ENCODE measurements at places on chromosomes 11 and 22.
A peak's percentile ranks its signal among the peaks of the same experiment; 100 is the strongest.

DNA sequence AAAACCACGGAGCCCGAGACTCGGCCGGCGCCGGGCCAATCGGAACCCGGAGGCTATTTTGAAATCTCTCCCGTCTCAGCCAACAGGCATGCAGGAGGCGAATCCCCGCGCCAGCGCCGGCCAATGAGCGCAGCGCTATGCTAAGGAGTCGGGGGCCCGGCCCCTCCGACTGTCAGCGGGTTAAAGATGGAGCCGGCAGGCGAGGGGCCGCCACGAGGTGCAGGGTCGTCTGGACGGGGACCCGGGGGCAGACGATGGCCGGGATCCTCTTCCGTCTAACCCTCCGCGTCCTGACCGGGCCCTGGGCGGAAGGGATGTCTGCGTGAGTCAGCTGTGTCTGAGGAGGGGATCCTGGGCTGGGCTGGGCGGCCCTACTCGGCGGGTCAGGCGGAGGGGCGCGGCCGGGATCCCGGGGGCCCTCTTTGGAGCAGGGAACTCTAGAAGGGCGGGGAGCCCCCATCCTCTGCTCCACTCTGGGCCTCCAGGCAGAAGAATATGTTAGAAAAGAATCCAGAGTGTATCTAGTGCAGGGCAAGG, 10.0 kb downstream of the SDF2L1 start:
- DNase-seq: peak; percentile 82

DNA sequence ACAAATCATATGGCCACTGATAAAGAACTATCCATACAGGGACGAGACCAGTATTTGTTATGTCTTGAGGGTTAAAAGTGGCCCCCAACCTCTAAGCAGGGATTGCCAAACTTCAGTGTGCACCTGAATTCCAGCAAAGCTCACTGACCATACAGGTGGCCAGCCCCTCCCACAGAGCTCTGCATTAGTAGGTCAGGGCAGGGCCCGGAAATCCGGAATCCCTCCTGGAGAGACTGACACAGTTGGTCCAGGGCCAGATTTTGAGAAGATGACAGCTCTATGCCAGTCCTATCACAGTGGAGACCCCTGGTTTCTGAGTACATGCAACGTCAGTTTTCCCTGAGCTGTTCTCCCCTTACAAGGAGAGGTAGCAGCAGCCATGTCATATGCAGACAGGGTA, 20.8 kb downstream of the VPS37C start:
- no peak for DNase-seq

- no peak for DNase-seq
These were observed 537.1 kb upstream of the ANO3 start for GRCh38 chr11:25794804-25795203.

DNA sequence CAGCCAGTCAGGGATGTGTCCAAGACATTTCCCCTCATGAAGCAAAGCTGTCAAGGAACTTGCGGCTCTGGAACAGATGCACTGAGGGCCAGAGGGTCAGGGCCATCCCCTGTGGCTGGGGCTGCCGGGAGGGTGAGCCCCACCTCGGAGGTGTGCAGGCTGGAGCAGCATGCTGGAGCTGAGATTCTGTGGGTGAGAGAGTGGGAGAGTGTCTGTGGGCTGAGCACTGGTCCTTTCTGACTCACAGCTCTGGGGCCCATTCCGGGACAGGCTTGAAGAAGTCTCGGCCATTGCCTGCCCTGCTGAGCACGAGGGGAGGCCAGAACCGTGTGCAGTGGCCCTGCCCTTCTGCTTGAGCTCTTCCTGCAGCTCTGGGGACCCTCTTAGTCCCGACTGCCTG, 2.1 kb downstream of the OMP start:
- DNase-seq: no peak

DNA sequence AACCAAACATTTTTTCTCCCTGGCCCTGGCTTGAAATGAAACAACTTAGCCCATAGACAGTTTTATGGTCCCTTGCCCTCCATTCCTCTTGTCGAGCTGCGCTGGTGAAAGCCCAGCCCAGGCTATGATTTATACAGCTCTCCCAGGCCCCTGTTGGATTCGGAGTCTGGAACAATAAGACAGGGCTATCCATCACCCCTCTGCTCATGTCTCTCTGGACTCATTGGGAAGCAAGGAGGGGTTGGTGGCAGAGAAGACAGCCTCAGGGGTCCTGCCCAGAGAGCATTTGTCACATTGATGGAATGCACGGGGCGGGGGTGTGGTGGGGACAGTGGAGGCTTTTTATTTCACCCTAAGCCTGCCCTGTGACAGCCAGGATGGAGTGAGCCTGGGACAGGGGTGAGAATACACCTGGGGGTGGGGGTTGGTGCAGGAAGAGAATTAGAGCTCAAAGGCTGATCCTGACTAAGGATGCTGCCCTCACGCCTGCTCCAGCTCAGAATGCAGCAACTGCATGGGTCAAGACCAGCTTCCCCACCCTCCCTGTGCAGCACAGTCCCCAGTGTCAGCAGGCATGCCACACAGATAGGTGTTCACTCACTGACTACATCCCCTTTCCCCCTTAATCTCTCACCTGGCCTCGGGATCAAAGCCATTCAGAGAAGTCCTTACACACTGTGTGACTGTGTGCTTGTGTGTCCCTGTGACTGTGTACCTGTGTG, 10.0 kb upstream of the PKNOX2 start:
- DNase-seq: no peak

GRCh38 chr11:34348096-34348495, 9.7 kb downstream of the ABTB2 start:
- DNase-seq: no peak

- DNase-seq: no peak
These were observed 13.6 kb upstream of the CD3E start for GRCh38 chr11:118290923-118291322.

DNA sequence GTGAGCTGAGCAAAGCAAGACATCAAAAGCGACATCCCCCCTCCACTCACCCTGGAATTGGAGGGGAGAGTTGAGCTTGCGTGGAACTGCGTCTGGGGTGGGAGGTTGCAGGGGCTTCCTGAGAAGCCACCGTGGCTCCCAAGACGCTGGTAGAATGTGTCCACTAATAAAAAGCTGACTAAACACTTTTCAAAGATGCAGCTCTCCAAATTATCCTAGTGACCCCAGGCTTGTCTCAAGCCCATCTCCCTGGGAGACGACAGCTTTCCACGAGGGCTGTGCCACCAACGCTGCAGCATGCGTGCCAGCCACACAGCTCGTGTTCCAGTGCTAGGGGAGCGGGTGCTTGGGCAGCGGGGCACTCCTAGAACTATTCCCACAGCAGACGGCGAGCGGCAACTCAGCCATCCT, 6.3 kb upstream of the GAL start:
- DNase-seq: no peak

GRCh38 chr11:26348776-26349175, 16.8 kb downstream of the ANO3 start:
- no peak for DNase-seq

- DNase-seq: peak; percentile 57
These were observed 357.3 kb downstream of the CTTN start for GRCh38 chr11:70755410-70756158.

DNA sequence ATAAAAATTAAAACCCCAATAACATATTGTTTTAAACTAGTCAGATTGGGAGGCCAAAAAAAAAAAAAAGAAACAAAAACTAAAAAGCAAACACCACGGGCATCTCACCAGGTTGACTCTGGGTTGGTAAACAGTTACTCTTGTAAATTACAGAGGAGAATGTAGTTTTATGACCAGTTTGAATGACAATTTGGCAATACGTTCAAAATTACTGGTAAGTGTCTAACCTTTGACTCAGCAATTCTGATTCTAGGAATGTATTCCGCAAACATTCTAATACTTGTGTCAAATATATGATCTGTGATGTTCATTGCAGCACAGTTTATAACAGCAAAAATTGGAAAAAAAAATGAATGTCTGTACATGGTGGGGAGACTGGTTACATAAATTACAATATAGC, 1376.0 kb downstream of the TBC1D22A start:
- no peak for DNase-seq

GRCh38 chr11:57426439-57426928, 437 bp downstream of the SLC43A3 start:
- DNase-seq: peak; percentile 24

DNA sequence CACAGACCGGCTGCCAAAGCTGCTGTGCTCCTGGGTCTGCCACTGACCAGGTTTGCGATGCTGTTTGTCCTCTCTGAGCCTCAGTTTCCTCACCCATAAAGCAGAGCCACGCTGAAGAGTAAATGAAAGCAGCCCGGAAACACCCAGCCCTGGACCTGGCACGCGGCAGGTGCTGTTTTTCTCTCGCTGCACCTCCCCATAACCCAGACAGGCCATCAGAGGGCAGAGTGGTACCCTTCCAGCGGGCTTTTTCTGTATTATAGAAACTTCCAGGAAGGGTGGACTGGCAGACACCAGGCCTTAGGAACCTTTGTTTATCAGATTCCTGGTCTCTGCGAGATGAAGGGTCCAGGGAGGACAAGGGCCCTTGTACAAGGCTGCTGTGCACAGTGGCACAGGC, 17.9 kb upstream of the FGF19 start:
- no peak for DNase-seq

Measured in stimulated activated CD4-positive, alpha-beta T cell treated with anti-CD3 and anti-CD28 coated beads, Interleukin-12 subunit alpha, Interleukin-12 subunit beta, amount 100 ng/mL, for 4 hours (primary cell).